PC-3 (cell line): ENCODE measurements at places on chromosomes 5 and 9.

DNA sequence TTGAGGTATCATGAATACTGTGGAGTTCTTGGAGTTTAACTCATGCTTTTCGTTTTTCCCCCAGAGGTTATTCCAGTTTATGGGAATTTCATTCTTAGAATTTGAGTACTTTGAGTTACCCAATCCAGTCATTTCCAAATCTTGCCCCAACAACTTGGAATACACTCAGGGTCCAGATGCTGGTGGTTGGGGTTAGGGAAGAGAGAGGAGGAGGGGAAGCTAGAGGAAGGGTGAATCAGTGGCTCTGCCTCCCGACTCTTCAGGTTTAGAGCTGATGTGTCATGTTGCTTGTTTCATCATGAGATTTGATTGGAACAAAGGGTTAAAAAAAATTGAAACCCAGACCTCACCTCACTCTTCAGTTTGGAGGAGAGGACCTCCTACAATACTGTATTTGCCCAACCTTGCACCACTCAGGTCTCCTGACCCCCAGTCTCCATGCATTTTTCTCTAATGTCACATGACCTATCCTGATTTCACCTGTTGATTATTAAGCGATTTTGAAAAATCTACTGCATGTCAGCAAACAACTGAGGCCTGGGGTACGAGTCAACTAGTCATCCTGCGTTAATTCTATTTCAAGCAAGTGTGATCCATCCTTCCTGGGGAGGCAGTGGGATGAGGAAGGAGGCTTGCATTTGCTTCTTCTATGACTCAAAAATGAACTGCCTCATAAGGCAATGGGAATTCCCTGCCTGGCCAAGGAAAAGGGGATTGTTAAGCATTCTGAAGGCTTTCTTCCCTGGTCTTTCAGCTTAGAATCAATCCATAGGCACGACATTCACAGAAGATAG is 6.2 kb upstream of the SLC1A3 start:
- H3K36me3 ChIP-seq: no peaks in the 10 kb centered on the region
- H3K27me3 ChIP-seq: peaks cover 4% of the 10 kb centered on the region; the same call in 1 of the 2 replicates
- H3K4me3 ChIP-seq: no peak overlapping the region
- no peak overlapping the region for H3K27ac ChIP-seq

DNA sequence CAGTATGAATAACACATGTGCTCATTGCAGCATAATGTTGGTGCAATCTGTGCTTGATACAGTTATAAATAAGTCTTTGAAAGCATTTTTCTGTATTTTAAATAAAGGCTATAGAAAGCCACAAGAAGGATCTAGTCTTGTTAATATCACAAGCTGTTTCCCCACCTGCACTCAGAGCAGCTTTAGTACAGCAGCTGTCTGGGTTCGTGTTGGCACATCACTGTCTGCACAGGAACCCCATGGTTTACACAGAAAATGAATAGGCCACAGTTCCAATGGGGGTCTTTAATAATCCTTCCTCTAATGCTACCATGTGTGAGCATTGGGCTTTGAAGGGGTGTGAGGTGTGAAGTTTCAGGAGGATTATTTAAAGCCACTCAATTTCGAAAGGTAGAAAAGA is 2269.7 kb downstream of the MAT2B start:
- H3K27ac ChIP-seq: no peak overlapping the region
- no peak overlapping the region for H3K4me3 ChIP-seq
- DNase-seq: no peak
- H3K4me1 ChIP-seq: no peaks in the 10 kb centered on the region
- no peaks in the 10 kb centered on the region for H3K36me3 ChIP-seq
- H3K27me3 ChIP-seq: no peaks in the 10 kb centered on the region

GRCh38 chr9:16341177-16341576 is 529.3 kb downstream of the BNC2 start:
- no peak overlapping the region for H3K4me3 ChIP-seq
- no peaks in the 10 kb centered on the region for H3K27me3 ChIP-seq
- peaks cover 42% of the 10 kb centered on the region for H3K4me1 ChIP-seq
- DNase-seq: peak; percentile 29

DNA sequence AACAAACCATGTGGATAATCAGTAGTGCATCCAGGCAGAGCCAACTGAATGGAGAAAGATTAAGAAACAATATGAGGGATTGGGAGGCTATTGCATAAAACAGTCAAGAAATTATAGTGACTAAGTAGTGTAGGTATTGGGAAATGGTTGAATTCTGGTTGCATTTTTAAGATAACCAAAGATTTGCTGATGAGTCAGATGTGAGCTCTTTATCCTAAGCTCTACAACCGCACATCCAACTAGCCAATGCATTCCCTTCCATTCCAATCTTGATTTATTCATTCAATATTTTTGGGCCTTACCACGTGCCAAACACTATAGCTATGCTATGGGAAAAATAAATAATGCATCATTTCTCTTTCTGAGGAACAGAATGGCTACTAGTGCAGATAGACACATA is 524.5 kb upstream of the RGMB start:
- no peak overlapping the region for H3K4me3 ChIP-seq
- DNase-seq: peak; percentile 80
- no peaks in the 10 kb centered on the region for H3K36me3 ChIP-seq
- no peaks in the 10 kb centered on the region for H3K27me3 ChIP-seq

DNA sequence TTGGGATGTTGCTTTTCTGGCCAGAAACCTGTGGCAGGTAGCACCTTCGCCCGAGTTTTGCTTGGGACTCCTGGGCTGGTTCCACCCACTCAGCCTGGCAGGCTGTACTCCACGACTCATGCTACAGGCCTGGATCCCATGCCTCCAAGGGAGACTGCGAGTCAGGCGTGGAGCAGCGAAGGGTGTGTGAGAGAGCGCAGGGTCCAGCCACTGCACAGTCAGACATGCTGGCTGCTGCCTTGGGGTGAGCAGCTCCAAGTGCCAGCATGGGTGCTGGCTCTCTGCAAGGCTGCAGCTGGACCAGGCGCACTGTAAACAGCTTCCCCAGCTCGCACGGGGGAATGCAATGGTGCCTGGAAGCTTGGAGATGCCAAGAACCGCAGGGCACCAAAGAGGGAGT is 249.6 kb upstream of the EDIL3 start:
- H3K4me1 ChIP-seq: no peaks in the 10 kb centered on the region
- peak; percentile 20 for DNase-seq
- H3K4me3 ChIP-seq: no peak overlapping the region
- H3K27me3 ChIP-seq: no peaks in the 10 kb centered on the region
- H3K36me3 ChIP-seq: no peaks in the 10 kb centered on the region

DNA sequence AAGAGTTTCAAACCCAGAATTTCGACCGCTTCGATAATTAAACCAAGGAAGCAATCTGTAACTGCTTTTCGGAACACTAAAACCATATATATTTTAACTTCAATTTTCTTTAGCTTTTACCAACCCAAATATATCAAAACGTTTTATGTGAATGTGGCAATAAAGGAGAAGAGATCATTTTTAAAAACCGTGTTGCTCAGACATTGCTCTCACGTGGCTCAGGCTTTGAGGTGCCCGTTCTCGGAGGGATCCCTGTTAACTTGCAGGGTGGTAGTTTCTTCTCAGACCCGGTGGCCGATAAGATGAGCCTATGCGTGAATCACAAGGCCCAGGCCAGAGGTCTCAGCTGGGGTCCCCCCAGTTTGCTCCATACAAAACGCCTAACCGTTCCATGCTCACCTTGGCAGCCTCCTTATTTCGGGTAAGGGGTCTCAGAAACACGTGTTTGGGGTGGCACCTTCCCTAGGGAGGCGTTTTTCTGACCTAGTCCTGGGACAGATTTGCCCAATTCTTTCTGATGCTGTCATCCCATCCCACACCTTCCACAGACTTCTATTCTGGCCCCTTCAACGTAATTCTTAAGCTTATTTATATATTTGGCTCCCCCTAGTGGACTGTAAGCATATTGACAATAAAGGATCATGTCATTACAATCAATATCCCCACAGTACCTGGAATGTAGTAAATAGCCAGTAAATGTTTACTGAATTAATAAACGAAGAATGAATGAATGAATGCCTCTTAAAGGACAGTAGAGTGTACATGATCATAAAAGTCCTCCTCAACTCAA is 48.1 kb downstream of the THBS4 start:
- peak; percentile 76 for DNase-seq
- H3K4me1 ChIP-seq: no peaks in the 10 kb centered on the region; the same call in 1 of the 2 replicates
- no peaks in the 10 kb centered on the region for H3K36me3 ChIP-seq
- peak overlapping the region; percentile 62 for H3K4me3 ChIP-seq

DNA sequence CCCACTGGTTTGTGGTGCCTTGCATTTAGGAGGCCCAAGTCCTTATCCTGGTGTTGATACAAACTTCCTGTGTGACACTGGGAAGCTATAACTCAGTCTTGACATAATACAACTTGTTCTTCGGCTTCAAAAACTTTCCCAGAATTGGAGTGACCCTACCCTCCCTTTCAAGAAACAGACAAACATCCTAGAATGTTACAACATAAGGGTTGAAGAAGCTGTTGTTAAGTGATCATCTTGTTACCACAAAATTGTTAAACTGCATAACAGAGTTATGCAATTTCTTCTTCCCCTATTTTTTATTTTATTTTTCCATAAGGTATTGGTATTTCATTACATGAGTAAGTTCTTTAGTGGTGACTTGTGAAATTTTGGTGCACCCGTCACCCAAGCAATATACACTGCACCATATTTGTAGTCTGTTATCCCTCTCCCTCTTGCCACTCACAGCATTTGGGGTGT is 21.3 kb downstream of the TLR4 start:
- H3K4me1 ChIP-seq: no peaks in the 10 kb centered on the region
- DNase-seq: no peak
- no peaks in the 10 kb centered on the region for H3K36me3 ChIP-seq
- H3K27me3 ChIP-seq: no peaks in the 10 kb centered on the region

DNA sequence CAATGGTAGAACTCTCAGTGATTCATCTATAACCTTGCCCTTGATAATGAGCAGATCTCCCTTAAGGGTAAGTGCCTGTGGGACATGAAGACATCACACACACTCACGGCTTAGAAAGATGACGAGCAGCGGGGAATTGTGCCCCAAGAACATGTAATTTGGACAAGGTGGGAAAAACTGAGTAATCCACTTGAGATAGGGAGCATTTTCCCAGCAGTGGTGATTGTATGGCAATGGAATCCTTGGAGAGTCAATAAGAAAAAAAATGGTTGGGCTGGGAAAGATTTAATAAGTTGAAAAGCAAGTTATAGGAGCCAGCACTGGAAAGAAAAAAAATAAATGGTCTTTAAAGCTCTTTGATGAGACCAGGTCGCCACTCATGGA is 193.1 kb downstream of the GLIS3 start:
- no peak overlapping the region for H3K4me3 ChIP-seq
- H3K27ac ChIP-seq: no peak overlapping the region
- H3K4me1 ChIP-seq: no peaks in the 10 kb centered on the region
- no peaks in the 10 kb centered on the region for H3K27me3 ChIP-seq
- DNase-seq: no peak

DNA sequence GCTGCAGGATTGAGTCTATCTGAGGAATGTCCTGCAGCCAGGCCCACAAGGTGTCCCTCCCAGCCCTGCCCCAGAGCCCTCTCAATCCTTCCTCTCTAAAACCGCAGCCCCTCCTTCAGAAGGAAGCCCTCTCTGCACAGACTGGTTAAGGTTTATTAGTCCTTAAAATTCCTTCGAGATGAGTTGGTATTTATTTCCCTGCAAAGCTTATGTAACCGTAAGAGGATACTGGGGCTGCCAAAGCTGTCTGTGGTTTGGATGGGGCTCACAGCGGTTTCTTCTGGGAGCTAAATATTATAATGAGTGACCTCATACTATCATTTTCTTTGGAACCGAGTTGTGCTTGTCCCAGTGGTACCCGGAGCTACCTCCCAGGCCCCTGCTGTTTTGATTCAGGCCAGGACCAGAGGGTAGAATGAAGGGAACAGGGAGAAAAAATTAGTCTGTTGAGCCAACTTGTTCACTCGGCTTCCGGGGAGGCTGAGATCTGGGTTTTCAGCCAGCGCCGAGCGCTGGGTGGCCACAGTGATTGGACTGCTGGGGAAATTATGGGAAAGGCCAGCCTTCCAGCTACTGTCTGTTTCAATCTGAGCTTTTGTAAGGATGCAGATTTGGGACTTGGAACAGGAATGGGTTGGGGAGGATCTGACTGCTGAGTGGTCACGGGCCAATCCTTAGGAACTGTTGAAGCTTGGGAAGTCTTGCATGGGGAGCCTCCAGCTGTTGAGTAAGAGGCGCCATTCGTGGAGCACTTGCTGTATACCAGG is 107.5 kb downstream of the NDFIP1 start:
- peak overlapping the region; percentile 91 for H3K27ac ChIP-seq
- peak overlapping the region; percentile 43; the same call in 1 of the 2 replicates for H3K4me3 ChIP-seq
- H3K36me3 ChIP-seq: no peaks in the 10 kb centered on the region
- peak; percentile 97 for DNase-seq
- no peaks in the 10 kb centered on the region for H3K27me3 ChIP-seq

DNA sequence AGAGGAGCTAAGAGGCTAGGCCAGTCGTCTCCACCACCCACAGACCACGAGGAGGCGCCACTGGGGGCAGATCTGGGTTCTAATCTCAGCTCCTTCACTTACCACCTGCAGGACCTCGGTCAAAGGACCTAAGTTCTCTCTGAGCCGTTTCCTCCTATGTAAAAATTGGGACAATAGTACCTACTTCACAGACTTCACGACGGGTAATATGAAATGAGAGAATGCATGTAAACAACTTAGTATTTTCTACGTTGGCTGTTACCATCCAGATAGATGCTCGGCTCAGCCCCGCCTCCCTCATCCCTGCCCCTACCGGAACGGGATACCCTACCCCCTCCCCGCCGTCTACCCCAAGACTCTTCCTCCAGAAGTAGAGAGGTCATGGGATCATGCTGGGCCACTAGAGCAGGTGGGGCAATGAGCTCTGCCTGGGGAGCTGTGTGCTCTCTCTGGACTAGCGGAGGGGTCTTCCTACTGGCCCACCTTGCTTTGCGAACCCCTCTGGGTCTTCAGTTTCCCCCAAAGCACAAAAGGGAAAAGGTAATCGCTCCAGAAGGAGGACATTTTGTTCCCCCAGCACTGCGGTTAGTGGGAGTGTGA is 541 bp downstream of the GNPDA1 start:
- H3K36me3 ChIP-seq: no peaks in the 10 kb centered on the region
- peak; percentile 44 for DNase-seq
- H3K4me1 ChIP-seq: peaks cover 38% of the 10 kb centered on the region
- H3K27ac ChIP-seq: peak overlapping the region; percentile 15; the same call in 1 of the 2 replicates
- H3K4me3 ChIP-seq: peak overlapping the region; percentile 88
- no peaks in the 10 kb centered on the region for H3K27me3 ChIP-seq

DNA sequence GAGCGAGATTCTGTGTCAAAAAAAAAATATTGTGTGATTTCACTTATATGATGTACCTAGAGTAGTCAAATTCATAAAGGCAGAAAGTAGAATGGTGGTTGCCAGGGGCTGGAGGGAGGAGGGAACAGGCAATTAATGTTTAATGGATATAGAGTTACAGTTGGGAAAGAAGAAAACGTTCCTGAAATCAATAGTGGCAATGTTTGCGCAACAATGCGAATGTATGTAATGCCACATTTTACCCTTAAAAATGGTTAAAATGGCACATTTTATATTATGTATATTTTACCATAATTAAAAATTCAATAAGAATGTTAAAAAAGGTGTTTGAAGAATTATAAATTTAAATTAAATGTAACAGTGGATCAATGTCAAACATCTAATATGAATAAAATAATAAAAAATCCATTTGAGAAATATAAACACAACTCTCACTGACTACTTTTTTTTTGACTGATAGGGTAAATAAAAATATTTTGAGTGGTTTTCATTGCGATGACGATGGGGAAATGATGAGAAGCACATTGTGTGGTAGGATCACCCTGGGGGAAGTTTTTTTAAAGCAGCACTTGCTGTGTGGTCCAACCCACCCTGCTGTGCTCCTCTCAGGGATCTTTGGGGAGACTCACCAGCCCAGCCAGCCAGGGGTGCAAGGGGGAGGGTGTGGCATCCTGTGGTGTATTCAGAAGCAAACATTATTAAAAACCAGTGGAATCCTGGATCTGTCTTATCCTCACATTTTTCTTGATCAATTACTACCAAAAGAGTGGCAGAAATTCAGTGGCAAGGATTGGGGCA is 4.3 kb downstream of the FYB1 start:
- DNase-seq: no peak
- no peak overlapping the region for H3K4me3 ChIP-seq
- H3K27me3 ChIP-seq: no peaks in the 10 kb centered on the region
- H3K27ac ChIP-seq: no peak overlapping the region
- peaks cover 23% of the 10 kb centered on the region for H3K4me1 ChIP-seq
- no peaks in the 10 kb centered on the region for H3K36me3 ChIP-seq
